ENCODE measurements at places on chromosomes 5 and 9.

DNA sequence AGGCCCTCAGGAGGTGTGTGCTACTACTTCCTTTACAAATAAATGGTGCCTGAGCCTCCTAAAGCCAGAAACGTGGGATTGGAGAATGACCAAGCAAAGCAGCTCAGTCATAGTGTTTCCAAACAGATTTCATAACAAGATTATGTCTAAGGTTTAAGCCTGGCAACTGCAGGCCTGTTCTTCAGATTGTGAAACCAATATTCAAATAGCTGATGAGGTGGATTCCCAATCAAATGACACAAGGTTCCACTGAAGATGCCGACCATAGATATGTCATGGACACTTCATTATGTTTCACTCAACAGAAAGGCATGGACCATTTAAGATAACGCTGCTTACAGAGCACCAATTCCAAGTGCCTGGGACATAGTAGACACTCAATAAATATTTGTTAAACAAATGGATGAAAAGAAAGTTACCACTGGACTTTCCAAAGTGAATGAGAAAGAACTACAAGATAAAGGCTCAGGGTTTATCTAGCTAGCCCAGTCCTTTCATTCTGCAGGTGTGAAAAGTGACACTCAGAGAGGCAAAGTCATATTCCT, 189.5 kb downstream of the ACTL7B start:
- DNase-seq, result no peak

DNA sequence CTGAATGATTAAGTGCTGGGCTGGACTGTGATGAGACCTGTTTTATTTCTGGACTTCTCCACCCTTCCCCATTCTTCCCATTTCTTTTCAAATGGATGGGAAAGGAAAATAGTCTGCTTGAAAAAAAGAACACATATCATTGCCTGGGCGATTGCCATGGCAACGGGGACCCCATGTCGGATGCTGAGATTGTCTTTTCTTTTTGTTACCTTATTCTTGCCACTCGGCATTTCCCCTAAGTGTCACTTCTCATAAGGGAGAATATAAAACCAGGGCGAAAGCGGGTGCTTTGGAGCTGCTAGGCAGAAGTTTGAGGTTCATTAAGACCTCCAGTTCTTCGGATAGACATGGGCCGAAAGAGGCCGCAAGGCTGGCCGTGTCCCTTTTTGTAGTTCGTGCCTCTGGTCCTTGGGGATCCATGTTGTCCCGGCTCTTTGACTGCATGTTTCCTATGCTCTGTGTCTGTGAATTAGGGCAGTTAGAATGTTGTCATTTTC, 763 bp downstream of the FGD3 start:
- DNase-seq, result no peak

- no peak for DNase-seq
Measured at GRCh38 chr5:143758750-143759149, 53.2 kb upstream of the HMHB1 start.

DNA sequence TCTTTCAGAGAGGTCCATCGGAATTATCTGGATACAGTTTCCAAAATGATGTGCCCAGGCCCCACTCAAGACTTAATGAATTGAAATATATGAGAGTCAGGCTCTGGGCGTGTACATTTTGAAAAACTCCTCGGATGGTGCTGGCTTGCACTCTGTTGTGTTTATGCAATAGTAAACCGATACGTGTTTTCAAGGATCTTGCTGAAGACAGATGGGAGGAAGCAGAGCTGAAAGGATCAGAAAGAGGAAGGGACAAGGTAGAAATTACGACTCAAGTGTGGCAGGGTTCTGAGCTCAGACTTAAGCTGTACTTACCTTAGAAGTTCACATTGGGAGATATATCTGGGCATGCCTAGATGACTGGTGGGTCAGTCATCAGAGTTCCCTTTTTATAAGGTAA, 13.7 kb upstream of the STOM start:
- DNase-seq, result no peak

DNA sequence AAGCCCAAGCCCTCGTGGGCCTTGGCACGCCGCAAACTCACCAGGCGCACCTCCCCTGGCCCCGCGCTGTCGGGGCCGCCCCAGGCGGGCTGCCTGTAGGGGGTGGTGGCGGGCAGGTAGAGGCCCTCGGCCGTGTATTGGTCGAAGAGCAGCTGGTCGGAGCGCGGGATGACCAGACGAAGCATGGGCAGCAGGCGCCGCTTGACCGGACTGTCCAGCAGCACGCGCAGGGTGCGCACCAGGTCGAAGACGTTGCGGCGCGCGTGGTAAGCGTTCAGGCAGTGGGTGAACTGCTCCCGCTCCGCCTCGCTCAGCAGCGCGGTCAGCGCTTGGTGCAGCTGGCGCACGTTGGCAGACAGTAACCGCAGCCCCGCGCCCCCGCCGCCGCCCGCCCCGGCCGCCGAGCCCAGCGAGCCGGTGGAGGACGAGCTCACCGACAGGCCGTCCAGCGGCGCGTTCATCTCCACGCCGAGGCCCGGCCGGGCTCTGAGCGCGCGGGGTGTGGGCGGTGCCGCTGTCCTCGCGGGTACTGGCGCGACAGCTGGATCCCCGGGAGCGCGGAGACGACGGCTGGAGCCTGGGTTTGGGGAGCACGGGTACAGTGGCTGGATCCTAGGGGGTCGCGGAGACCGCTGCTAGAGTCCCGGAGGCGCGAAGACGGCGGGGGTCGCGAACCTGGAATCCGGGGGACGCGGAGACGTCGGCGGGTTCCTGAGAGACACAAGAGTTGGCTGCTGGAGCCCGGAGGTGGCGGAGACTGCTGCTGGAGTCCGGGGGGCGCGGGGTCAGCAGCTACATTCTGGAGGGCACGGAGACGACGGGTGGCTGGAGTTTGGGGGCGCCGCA, 709 bp downstream of the WHRN start:
- no peak for DNase-seq

DNA sequence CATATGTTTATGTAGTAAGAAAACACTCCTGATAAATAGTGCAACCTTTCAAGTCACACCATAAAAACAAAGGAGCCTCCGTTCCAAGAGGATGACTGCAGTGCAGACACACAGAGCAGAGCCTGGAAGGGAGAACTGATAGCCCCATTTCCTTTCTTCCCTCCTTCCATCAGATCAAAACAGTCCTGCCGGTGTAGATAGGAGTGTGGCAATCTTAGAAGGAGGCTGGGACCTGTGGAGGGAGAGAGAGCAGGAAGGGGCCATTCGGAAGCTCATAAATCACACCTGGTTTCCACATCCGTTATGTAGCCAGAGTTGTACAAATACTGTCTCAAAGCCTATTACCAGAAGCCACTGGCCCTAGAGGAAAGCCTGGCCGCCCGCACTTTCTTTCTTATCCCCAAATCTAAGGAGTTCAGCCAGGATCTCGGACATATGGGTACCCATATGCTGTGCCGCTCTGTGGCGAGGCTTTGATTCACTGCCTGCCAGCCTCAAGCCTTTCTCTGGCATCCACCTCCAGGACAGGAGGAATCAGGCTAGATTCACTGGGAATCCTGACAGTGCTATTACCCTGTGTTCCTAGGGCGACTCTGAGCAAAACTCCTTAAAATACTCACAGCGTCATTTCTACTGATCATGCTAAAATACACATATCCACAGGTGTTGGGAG, 26.9 kb downstream of the DAP start:
- DNase-seq, result no peak

DNA sequence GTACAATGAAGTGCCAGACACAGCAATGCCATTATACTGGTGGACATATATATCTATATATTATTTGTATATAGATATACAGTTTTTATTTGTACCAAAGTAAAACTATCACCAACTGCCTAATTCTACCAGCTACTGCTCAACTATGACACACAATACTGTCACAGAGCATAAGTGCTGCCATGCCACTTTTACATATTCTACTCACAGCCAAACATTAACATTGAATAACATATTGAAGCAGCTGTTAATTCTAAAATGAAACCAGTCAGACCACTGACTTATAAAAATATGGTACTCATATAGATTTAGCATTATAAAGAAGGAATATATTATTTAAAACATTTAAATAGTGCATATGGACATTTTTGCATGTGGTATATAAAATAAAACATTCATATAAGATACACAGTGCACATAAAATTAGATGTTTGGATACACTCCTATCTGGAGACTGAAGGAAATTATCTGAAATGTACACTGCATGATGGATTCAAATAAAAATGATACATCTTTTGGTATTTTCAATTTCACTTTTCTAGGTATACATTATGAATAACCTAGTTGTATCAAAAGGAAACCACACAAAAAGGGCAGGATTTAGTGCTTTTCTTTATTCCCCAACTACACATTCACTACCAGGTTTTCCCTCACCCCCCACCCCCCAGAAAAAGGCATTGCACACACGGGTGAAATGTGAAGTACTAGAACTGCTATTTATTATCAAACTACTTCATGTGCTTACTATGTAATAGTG, 48.9 kb downstream of the PKD2L2 start:
- DNase-seq, result no peak

Data from NCI-H187 treated with DMSO at 0.1 percent for 48 hours (cell line).